Psoas muscle (tissue), 8 donors: ENCODE measurements at places on chromosomes 2 and 18.

DNA sequence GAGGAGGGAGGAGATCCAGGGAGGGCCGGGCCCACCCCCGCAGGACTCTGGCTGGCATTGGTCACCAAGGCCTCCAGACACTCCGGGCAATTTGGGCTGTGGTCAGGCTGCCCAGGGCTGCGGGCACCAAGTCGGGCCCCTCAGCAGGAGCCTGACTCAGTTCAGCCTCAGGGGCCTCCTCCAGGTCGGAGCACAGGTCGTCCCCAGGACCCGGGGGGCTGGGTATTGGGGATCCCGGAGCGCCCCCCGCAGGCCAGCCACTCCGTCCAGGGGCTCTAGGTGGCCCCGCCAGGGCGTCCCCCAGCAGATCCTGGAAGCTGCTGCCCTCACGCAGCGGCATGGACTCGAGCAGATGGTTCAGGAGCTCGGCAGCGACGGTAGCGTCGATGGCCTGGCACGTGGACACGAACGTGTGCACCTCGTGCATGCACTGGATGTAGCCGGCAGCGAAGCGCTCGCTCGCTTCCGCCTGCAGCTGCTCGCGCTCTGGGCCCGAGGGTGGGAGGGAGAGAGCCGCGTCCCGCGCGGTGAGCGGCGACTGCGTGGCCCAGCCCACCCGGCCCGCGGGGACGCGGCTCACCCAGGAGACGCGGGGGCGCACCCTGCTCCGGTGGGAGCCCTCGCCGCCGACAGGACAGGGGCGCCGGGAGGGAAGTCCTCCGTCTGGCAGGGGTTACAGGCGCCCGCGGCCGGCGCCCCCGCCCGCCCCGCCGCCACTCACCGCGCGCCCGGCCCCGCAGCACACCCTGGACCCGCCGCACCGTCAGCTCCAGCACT, 884 bp downstream of the HES6 start:
- peak; percentile 44 for DNase-seq

DNA sequence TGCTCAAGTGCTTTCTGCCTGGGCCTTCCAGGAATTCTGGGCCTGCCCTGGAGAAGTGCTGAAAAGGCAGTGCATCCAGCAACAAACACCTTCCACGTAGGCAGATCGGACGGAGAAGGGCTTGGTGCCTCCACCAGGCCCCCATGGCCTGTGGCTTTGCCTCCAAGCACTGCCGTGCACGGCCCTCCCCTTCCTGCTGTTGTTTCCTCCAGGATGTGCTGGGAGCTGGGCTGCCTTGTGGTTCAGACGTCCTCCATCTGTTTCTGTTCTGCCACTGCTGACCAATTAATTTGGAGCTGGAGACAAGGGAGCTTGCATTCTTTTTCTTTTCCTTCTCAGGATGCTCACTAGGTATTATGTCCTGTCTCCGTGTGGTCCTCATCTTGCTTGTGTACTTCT, 197.0 kb downstream of the HRH4 start:
- no peak for DNase-seq

- DNase-seq, result no peak
Observed at GRCh38 chr2:28628987-28629386, 122.6 kb upstream of the PPP1CB start.

- DNase-seq, result no peak
Observed at GRCh38 chr2:119475225-119475856, 43.7 kb downstream of the TMEM37 start.

- DNase-seq, result no peak
Observed at GRCh38 chr2:214465363-214466146, 54.7 kb downstream of the VWC2L start.

DNA sequence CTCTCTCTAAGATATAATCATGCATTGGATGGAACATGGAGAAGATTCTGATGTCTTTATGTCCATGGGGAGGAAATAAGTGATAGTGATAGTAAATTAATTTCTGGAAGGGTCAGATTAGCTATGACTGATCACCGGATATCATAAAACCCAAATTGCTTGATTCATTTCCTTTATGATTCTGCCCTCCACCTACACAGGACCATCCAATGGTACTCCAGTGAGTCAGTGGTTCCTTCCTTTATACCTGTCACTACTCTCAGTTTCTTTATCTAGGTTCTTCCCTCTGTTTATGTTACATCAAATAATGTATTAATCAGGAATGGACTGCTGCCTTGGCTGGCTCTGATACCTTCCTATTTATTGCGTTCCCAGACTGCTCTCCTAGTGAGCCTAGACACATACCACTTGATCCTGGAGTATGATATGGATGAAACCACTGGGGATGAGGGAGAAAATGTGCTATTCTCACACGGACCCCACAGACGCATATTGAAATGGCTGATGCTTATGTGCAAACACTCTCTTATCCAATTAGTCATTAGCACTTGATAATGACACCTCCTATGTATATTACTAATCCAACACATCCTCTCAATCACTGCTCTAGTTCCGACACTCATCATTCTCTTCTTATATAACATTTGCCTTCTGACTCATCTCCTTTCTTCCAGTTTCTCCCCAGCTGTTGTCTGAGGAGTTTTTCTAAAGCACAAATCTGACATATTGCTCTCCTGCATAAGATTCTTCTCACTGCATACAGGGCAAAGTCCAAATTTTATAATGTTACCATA, 315.6 kb downstream of the INSIG2 start:
- no peak for DNase-seq
